ENCODE measurements at places on chromosomes 7 and 10. TPM values are rescaled to one million over a fixed set of nuclear protein-coding genes. Genes with fewer than 3 reads are reported as not detected.

The ATP5F1C gene
- 227 TPM for total RNA-seq

DNA sequence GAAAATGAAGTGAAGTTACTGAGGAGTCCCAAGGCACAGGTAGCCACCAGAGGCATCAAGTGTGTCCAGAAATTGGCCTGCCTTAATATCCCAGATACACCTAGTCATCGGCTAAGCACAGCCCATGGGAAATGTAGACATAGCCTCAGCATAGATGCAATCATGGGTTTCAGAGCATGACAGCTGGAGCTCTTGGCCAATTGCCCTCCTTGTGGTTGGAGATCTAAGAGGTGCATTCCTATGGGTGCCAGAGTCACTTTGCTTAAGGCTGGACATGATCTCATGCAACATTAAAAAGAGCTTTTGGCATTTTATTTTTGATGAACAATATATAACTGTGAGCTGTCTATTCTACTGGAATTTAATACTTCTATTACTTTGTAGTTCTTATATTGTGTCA, 758.0 kb upstream of the LRRTM3 start:
- ATAC-seq = no peak

- ATAC-seq = no peak
Observed at GRCh38 chr7:55502858-55503440, 69.4 kb downstream of the VOPP1 start.

DNA sequence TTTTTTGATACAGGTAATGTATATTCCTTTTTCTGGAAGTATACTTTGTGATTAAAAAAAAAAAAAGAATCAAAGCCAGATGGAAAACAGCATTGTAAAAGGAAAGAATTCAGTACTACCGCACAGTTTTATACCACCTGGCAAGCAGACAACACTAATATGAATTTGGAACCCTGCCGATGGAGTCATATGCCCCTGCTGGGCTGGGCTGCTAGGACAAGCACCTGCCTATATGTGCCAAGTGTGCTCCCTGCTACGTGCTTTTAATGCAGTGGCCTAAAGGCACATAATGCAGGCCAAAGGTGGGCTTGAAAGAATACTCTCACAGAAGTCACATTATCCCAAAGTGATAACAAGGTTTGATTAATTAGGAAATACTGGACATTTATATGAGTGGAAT, 29.8 kb upstream of the WAC start:
- ATAC-seq = no peak

DNA sequence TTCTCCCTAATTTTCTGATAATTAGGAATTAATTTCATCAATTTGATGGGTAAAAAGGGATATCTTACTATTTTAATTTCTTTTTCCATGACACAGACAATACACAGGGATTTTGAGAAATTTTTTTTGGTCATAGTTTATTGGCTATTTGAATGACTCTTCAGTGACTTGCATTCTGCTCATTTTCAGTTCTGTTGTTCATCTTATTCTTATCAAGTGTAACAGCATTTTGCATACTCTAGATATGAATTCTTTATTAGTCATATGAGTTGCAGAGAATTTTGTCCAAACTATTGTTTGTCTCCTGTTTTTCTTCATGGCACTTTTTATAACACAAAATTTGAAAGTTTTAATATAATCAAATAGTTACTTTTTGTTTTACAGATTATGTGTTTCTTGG, 41.7 kb downstream of the MKLN1 start:
- ATAC-seq = no peak

Data from gastroesophageal sphincter (tissue), 4 donors.